Epithelial cell of umbilical artery (primary cell): ENCODE measurements at places on chromosomes 4 and X. TPM values are rescaled to one million over a fixed set of nuclear protein-coding genes. Genes with fewer than 3 reads are reported as not detected.

DBET gene
- not detected in 2 replicates for total RNA-seq

CXCL1 gene
- total RNA-seq: 14.6 and 36.2 TPM in 2 replicates

PTPN13 gene
- 4.5 and 12.5 TPM in 2 replicates for total RNA-seq

PASD1 gene
- not detected in 2 replicates for total RNA-seq

XK gene
- total RNA-seq: under 0.01 TPM in 1 of 2 replicates, not detected in the other

ASMTL gene
- total RNA-seq: 12.2 and 21.1 TPM in 2 replicates

RPA4 gene
- 0.32 and 2.1 TPM in 2 replicates for total RNA-seq

LANCL3 gene
- under 0.01 TPM in 2 replicates for total RNA-seq

SEPTIN6 gene
- 24.9 and 27.6 TPM in 2 replicates for total RNA-seq

FHDC1 gene
- under 0.01 TPM in 2 replicates for total RNA-seq

PWWP3B gene
- total RNA-seq: 0.15 TPM in 1 of 2 replicates, not detected in the other

FANCB gene
- 6.5 and 10.2 TPM in 2 replicates for total RNA-seq

EGF gene
- total RNA-seq: under 0.01 and 0.15 TPM in 2 replicates

CDK16 gene
- total RNA-seq: 67.9 and 72.2 TPM in 2 replicates

ELOVL6 gene
- total RNA-seq: 7.8 and 11.6 TPM in 2 replicates

CFAP99 gene
- not detected in 2 replicates for total RNA-seq

ENAM gene
- total RNA-seq: under 0.01 TPM in 1 of 2 replicates, not detected in the other

SPANXN4 gene
- total RNA-seq: not detected in 2 replicates

G3BP2 gene
- total RNA-seq: 266 and 330 TPM in 2 replicates

DSPP gene
- not detected in 2 replicates for total RNA-seq

SOD3 gene
- total RNA-seq: under 0.01 TPM in 1 of 2 replicates, not detected in the other

ODAM gene
- total RNA-seq: not detected in 2 replicates

LRCH2 gene
- total RNA-seq: 4.2 and 5.8 TPM in 2 replicates

TGIF2LX gene
- total RNA-seq: not detected in 2 replicates

RHOXF2B gene
- not detected in 2 replicates for total RNA-seq

UGT2B15 gene
- total RNA-seq: not detected in 2 replicates

SPANXB1 gene
- not detected in 2 replicates for total RNA-seq

CNKSR2 gene
- under 0.01 TPM in 1 of 2 replicates, not detected in the other for total RNA-seq

TMEM255A gene
- total RNA-seq: not detected in 2 replicates

MAGEE2 gene
- total RNA-seq: not detected in 2 replicates

NPY2R gene
- total RNA-seq: not detected in 2 replicates

GAGE12J gene
- not detected in 2 replicates for total RNA-seq

SATL1 gene
- under 0.01 TPM in 1 of 2 replicates, not detected in the other for total RNA-seq

WWC2 gene
- 19.5 and 26.1 TPM in 2 replicates for total RNA-seq
